ENCODE measurements at places on chromosomes 4 and X.

DNA sequence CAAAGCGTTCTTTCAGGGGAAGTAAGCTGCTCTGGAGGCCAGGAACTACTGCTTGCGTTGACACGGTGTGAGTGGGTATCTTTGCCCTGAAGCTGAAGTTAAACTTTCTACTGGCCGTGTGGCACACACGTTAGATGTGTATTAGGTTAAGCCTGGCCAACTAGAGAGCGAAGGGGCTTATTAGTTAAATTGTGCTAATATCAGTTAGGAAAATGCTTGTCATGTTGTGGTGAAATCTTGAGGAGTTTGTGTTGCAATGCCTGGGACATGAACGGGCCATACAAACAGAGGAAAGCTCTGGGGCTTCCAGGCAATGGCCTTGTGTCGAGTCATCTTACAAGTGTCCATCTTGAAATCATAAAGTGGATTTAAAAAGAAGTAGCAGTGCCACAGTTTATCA is 62.6 kb downstream of the NSUN7 start:
- DNase-seq, result no peak

GRCh38 chrX:119055687-119056086 is 17.1 kb upstream of the CT47C1 start:
- no peak for DNase-seq

GRCh38 chr4:123397144-123398065 is 810 bp downstream of the SPRY1 start:
- DNase-seq, result peak; percentile 53

GRCh38 chrX:1330605-1331004 is 6.0 kb upstream of the IL3RA start:
- DNase-seq, result no peak

DNA sequence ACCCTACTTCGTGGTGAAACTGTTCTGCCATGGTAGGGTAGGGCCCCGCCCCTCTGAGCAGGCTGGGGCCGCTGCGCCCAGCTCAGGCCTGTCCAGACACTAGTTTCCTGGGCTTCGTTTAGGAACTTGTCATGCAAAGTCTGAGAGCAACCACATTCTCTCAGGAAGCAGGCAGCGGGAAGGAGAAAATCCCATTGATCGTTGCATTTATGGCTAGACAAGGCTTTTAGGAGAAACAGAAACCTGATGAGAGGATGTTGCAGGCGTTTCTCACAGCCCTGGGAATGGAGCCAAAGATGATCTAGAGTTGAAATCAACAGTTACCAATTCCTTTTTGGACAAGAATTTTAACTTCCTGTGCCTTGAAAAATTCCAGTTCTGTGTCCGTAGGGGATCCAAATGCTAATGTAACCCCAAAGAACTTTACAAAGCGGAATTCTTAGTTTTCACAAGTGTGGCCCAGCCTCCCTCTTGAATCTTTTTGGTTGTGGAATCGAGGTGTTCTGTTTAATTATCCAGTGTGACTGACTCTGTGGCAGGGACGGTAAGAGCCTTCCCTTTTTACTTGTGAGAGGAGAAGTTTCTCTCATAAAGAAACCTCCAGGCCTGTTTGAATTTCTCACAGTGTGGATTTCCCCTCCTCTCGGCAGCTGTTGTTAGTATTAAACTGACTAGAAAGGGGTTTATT is 4.5 kb upstream of the CXCL9 start:
- DNase-seq, result peak; percentile 73

DNA sequence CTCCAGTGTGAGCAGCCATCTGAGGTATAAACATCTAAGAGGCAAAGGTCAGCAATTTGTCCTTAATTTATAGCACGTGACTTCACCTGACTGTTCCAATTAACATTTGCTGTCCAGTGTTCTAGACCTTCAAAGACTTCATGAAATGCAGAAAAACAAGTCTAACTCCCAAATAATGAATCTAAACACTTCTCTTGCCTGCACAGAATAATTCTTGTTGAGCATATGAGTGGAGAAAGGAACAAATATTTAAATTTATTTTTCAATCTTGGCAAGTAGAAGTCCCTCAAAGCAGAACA is 12.0 kb downstream of the RFC1 start:
- DNase-seq, result no peak
